ENCODE measurements at places on chromosomes 7 and 10.

- DNase-seq = no peak
These were observed 96.0 kb upstream of the JCAD start for GRCh38 chr10:30155401-30155800.

- no peak for DNase-seq
These were observed 397.7 kb upstream of the NFE2L3 start for GRCh38 chr7:25754333-25754732.

DNA sequence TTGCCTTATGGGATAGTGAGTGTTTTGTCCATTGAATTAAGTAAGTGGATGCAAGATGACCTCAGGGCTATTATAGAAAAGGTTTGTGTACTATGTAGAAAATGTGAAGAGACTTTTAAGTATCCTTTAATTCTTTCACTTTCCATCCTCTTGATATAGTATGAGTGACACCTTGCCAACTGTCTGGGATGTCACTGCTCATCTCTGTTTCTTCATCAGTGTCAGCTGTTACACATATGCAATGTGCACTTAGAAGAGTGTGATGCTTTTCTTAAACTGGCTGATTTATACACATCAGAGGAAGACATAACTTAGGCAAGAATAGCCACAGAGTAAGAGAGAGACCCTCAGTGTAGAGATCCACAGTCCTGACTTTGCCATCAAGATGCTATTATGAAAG lies 8.7 kb upstream of the ACTA2 start:
- DNase-seq = no peak

GRCh38 chr10:930625-931325 lies 730 bp downstream of the LARP4B start:
- no peak for DNase-seq

- DNase-seq = no peak
These were observed 21.5 kb upstream of the IKZF1 start for GRCh38 chr7:50282813-50283605.

DNA sequence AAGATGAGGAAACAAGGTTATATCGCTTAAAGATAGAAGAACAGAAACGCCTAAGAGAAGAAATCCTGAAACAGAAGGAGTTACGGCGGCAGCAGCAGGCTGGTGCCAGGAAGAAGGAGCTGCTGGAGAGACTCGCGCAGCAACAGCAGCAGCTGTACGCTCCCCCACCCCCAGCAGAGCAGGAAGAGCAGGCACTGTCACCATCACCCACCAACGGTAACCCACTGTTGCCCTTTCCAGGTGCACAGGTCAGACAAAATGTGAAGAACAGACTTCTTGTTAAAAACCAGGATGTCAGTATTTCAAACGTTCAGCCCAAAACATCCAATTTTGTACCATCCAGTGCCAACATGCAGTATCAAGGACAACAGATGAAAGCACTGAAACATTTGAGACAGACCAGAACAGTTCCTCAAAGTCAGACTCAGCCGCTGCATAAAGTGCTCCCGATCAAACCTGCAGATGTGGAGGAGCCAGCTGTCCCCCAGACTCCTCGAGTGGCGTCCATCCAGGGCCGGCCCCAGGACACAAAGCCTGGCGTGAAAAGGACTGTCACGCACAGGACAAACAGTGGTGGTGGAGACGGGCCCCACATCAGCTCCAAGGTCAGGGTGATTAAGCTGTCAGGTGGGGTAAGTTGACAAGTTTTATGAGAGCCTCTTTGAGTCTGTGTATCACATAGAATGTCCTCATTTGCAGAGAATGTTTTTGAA lies 67.1 kb downstream of the SHH start:
- no peak for DNase-seq

DNA sequence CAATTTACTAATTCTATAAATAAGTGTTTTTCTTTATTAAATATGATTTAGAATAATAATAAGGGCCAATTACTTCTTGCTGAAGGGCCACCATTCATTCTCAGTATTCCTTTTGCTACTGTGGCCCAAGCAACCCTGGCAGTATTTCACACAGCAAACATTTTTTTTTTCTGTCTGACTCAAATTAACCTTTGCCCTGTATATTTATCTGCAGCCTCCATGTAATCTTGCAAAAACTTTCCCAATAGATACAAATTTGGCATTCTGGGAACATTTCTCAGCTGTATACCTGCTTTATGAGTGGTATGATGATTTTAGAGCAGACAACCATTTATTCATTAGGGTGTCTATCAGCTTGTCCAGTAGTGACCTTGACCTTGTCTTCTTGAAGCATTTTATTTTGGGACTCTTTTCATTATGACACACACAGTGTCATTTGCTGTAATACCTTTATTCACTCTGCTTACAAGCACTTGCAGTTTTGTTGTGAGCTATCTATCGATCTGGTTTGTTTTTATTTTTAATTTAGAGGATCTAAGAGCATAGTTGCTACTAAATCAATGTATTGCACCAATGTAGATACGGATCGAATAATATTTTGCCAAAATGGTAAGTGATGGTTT lies 159.7 kb upstream of the PLXDC2 start:
- DNase-seq = no peak

- no peak for DNase-seq
These were observed at the start of gene CAV1 for GRCh38 chr7:116524609-116525297. Gene CAV1, plus strand, starts transcription at chr7:116525036. Its CDS starts 27 bp downstream, at chr7:116525063.

GRCh38 chr7:66304536-66304935 lies 99.4 kb downstream of the TPST1 start:
- no peak for DNase-seq

- no peak for DNase-seq
These were observed 283.5 kb downstream of the ABCA13 start for GRCh38 chr7:48454750-48455192.

DNA sequence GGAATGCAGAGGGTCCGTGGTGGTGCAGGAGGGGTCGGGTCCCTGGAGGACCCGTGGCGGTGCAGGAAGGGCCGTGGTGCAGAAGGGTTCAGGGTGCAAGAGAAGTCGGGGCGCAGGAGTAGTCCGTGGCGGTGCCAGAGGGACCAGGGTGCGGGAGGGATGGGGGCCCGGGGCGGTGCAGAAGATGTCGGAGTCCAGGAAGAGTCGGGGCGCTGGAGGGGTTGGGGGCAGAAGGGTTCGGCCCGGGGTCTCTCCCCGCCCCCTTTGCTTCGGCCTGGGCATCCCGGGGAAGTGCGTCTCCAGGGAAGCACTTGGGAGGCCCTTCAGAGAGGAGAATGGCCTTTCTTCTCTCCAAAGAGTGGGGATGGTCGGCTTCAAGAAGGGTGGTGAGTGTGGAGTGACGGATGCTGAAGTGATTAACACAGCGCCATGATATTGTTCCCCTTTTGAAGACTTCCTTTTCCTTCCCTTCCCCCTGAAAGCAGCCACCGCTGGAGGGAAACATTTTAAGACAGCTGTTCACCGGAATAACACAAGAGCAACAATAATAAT lies 997 bp downstream of the WDR37 start:
- DNase-seq = no peak

GRCh38 chr7:37741776-37742175 lies 58.2 kb downstream of the GPR141 start:
- DNase-seq = no peak

DNA sequence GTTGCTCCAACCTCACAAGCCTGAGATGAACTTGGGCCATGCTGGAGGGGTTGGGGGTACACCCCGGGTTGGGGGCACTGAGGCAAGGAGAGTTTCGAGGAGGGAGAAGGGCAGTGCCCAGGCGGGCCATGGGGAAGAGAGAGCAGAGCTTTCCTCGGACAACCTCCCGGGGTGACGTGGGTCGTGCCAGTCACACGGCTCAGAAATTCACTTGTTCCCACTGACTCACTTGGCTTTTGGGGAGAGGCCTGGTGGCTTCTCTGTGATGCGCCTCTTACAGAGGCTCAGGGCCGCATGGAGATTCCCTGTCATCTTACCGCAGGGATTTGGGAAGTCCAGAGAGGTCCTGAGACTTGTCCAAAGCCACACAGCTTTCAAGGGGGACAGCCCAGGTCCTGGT lies 2.9 kb downstream of the LAT2 start:
- no peak for DNase-seq

- DNase-seq = no peak
These were observed 178.1 kb downstream of the CDC14C start for GRCh38 chr7:49102411-49102810.

GRCh38 chr10:114286921-114287320 lies 47.9 kb downstream of the VWA2 start:
- no peak for DNase-seq

DNA sequence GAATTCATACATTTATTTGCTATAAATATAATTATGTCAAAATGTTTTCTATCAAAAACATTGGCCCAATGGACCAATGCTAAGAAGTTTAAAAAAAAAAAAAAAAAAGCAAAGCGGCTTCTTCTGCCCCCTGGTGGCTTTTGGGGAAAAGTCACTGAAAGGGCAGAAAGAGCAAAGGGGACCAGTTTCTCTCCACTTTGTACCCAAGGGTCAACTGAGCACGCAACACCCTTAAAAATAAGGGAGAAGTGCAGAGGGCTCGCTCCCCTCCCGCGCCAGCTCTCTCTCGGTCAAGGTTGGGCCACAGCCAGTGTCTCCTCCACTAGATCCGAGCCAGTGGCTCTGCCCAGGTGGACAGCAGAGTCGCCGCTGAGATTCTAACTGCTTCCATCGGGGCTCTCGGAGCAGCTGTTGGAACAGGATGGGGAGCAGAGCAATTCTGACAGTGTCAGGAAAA lies 136.4 kb upstream of the FGFR2 start:
- DNase-seq = no peak

- no peak for DNase-seq
These were observed 90.5 kb downstream of the TWIST1 start for GRCh38 chr7:19026888-19027287.

DNA sequence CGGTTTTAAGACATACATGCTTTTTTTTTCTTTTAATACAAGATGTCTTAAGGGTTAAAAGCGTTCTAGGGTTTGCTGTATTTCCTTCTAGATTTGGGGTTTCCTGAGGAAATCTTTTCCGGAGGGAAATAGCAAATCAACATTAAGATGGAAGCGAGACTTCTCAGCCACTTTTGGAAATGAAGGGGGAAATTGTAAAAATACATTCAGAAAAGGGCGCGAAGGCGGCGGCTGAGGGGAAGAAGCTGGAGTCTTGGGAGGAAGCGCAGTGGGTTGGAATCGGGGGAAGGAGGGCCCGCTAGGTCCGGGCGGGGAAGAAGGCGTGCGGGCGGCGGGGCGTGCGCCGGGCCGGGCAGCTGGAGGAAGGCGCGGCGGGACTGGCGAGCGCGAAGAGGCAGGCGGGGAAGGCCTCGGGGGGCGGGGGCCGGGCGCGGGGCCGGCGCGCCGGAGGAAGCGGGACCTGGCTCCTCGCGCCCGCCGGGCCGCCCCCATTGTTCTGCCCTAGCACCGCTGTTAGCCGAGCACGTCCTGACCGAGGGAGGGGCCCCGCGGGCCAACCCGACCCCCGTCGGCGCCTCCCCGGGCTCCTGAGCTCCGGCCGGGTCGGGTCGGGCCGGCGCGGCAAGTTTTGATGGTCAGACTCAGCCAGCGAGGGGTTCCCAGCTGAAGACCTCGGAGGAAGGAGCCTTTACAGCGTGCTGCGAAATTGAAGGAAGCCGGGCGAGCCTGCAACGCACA lies 1.5 kb upstream of the SKIDA1 start:
- DNase-seq = no peak

GRCh38 chr10:6072215-6072934 lies 10.2 kb upstream of the IL2RA start:
- no peak for DNase-seq

DNA sequence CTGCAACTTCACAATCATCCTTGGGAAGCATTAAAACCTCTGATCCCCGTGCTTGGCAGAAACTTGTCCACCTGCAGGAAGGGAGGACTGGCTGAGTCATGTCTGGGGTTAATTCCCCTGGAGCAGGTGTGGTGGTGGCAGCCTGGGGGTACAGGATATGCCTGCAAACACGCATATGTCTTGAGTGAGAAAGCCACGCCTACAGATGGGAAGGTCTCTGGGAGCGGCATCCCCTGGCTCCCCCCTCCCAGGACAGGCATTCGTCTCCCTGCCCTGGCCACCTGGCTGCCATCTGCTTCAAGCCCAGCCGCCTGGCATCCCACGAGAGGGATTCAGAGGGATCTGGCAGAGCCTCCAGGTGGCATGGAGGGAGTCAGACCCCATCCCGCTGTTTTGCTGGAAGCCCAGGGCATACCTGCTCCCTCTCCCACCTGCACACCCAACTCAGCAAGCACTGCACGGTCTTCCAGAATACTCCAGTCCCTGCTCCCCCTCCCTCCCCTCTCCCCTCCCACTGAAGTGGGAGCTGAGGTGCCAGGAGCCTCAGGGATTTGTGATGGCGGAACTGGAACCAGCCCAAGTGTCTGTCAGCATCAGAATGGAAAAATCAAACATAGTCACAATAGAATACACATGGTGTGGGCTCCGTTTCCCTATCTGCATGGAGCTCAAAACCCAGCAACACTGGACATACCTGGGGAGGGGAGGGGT lies 61.0 kb downstream of the CAMK2B start:
- DNase-seq = no peak

DNA sequence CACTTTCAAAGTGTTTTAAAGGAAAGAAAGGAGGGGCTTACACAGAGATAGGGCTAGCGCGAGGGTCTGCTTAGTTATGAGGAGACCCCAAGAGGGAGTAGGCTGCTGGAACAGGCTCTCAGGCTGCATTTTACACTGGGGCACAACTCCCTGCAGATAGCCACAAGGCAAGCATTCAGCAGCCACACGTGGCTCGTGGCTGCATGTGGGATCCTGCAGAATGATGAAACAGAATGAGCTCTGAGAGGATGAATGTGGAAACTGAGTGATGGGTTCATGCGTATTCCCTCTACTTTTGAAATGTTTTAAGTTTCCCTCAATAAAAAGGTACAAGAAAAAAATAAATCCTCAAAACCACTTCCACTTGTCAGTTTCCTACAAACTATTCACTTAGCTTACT lies 37.0 kb downstream of the PIP4K2A start:
- no peak for DNase-seq

DNA sequence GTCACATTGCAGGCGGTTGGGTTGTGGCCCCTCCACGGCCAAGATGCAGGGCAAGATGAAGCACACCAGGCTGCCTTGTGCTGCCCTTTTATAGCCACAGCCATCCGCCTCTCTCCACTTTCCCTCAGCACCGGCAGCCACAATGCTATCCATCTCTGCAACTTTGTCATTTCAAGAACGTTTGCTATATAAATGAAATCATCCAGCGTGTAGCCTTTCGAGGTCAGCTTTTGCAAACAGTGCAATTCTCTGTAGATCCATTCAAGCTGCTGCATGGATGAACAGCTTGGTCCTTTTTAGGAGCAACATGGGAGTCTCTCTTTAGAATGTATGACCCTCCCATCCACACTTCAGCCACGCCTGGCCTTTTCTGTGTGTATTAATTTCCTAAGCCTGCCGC lies 6.4 kb upstream of the IL15RA start:
- no peak for DNase-seq

DNA sequence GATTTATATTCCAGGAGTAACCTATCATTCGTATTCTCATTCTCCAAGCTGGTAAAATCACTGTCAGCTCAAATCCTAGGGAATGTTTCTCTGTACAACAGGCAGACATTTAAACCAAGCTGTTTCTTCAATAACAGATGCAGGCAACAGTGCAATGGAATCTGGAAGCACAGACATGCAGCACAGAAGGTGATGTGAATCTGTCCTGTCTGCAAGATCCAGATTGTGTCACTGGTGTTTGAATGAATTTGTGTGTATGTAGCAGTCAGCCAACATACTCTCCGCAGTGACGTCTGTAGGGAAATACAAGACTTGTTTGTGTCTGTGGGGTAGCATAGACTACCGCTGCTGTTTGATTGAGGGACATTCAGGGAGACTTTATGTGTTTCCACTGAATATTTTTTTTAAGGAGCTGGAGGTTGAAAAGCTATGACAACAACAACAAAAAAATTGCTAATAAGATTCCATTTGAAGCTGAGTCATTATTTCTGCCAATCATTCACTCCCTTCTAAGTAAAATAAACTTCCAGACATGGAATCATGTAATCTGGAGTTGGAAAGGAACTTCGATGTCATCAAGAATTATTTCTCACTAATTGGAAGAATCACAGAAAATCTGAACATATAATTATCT lies 122.9 kb upstream of the MYO3A start:
- no peak for DNase-seq
